ENCODE measurements at places on chromosomes 16 and 17.

DNA sequence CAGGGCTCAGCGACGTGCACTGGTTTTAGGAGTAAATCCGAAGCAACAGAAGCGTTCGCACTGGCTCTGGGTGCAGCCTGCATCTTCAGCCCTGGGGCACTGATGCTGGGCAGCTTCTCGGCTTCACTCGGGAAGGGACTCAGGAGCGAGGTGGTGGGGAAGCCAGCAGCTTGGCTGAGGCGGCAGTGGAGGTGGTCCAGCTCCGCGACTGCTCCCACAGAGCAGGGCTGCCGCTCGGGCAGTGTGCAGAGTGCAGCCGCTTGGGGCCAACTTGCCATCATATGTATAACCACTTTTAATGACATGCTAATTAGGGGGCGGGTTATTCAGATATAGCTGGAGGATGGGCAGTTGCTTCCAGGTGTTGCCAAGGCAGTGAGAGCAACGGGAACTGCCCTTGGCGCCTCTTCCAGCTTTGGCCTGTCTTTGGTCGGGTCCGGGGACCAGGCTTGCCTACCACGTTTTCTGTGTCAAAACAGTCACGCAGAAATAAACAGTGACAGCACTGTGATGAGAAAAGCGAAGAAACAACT lies 26.7 kb downstream of the METRNL start:
- DNase-seq, result no peak

DNA sequence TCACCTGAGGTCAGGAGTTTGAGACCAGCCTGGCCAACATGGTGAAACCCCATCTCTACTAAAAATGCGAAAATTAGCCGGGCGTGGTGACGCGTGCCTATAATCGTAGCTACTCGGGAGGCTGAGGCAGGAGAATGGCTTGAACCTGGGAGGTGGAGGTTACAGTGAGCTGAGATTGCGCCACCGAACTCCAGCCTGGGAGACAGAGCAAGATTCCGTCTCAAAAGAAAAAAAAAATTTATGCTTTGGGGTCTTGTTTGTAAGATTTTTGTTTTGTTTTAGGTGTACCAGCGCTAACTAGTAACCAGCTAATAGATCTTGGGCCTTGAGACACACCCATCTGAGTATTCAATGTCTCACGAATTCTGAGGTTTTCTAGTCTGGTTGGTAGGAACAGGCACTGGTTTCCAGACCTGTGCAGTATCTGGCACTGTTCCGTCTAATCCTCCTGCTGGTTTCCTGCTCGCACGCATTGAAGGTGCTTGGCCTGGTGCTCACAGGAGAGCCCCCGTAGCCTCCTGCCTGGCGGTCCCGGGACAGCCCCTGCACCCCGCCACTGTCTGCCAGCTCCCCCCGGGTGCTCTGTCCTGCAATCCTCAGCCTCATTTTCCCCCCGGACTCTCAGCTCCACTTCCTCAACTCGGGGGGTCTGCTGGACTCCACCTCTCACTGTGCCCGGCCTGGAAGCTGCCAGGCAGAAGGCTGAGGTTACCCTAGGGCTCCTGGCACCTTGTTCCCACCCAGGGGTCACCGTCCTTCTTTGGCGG lies 10.6 kb upstream of the DUS1L start:
- no peak for DNase-seq

- DNase-seq, result no peak
Measured at GRCh38 chr17:30952638-30953393, 18.0 kb upstream of the RNF135 start.

DNA sequence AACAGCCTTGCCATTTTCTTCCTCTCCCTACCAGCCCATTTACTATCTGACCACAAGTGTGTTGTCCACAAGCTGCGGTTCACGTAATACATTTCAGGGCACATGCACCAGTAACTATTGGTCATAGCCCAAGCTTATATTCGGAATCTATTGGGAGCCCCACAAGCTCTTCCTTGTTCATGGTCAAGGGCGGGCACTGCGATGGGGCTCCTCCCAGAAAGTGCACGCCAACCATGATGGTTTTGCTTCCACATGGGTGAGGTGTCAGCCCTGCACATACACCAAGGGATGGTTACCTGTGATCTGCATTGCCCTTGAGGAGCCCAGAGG lies 12.1 kb downstream of the THRA start:
- no peak for DNase-seq

- DNase-seq, result no peak
Measured at GRCh38 chr16:31710134-31710533, 163.5 kb upstream of the ZNF267 start.

DNA sequence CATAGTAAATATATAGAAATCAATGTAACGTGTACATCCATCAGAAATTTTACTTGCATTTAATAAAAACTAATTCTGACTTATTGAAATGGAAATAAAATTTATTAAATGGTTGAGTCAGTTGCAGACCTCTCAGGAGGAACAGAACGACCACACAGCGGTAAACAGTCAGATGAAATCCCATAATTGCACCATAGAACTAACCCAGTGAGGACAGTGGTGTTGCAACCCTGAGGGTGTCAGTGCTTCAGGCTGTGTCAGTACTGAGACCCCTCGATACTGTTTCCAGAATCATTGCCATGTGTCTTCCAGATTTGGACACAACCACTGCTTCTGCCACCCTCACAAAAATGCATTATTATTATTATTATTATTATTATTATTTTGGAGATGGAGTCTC lies 29.0 kb upstream of the SSTR2 start:
- no peak for DNase-seq

GRCh38 chr16:58970775-58971174 lies 236.7 kb upstream of the GOT2 start:
- DNase-seq, result no peak

GRCh38 chr16:85123891-85124635 lies 11.8 kb upstream of the CIBAR2 start:
- no peak for DNase-seq

DNA sequence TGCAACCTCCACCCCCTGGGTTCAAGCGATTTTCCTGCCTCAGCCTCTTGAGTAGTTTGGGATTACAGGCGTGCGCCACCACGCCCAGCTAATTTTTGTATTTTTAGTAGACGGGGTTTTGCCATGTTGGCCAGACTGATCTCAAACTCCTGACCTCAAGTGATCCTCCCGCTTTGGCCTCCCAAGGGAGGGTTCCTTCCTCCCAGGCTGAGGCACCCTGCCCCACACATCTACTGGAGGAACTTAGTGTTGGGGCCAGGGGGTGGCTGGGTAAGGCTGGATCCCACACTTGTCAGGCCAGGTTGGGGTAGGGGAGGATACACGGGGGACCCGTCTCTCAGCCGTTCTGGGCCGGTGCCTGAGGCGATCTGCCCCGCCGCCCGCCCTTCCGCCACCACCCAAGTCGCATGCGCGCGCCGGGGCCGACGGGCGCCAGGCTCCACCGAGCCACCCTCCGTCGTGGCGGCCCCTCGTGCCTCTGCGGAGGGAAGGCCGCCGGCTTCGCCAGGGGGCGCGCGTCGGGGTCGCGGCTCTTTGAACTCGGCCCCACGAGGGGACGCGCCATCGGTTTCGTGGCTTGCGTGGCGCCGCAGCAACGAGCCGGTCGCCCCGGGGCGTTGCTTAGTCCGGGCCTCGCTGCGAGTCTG lies 15.9 kb downstream of the GRB7 start:
- peak; percentile 60 for DNase-seq

GRCh38 chr17:78668847-78669246 lies 91.7 kb upstream of the DNAH17 start:
- DNase-seq, result no peak

DNA sequence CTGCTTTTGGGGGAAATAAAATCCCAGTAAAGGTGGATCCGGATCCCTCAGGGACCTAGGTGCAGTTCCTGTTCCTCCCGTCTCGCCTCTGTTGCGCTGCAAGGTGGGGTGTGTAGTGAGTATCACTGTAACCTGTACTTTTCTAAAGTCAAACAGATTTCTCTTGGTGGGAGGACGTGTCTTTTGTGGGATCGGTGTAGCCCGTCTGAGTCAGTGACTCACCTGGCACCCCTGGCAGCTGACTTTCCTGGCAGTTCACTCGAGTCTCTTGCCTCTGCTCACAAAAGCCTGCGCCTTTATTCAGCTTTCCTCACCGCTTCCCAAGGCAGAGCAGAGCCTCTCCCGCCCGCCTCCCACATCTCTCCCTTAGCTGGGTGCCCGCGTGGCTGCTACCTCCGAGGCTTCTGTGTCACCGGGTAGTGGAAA lies 85.7 kb downstream of the CMIP start:
- no peak for DNase-seq

DNA sequence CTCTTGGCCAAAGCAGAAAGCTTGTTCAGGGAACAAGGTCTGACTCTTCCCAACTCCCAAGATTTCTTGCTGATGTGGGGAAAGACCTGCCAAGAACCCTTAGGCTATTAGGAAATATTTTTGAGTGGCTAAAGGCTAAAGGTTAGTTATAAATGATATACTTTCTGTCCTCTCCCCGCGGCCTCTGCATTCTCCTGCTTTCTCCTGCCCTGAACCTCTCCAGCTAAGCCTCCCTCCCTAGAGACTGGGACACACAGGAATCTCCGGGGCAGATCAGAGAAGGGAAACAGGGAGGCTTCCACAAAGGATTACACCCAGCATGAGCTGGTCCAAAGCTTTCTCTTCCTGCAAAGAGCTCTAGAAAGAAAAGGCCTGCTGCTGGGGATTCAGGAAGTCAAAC lies 2.3 kb downstream of the SLC43A2 start:
- DNase-seq, result no peak

GRCh38 chr16:17076092-17076754 lies 394.5 kb downstream of the XYLT1 start:
- no peak for DNase-seq

DNA sequence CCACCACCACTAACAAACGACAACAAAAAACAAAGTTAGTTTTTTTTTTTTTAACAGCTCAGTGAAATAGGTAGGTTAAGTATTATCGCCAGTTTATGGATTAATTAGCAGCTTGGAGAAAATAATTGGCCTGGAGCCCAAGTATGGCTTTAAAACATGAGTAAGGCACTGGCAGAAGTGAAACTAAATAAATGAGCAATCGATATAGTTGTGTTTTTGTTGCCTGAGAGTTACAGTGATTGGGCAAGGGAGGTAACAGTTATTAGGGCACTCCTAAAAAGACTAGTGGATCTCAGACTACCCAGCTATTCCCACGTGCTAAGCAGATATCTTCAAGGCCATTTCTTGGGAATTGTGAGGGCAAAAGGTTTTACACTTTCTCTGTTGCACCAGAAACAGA lies 2.4 kb downstream of the MLKL start:
- no peak for DNase-seq

DNA sequence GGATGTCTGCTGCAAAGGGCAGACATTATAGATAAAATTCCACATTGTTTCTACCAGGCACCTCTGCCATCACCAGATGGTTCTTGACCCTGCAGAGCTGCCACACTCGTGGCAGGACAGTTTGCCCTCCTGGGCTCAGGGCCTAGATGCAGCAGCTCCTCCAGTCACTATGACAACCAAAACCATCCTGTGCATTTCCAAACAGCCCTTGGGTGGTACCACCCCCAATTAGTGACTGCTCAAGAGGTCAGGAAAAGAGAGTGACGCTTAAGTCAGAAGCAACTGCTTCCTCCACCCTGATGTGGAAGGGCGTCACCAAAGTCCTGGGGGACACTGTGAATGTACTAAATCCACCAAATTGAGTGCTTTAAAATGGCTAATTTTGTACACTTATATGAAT lies 109.2 kb downstream of the C16orf95 start:
- DNase-seq, result no peak

DNA sequence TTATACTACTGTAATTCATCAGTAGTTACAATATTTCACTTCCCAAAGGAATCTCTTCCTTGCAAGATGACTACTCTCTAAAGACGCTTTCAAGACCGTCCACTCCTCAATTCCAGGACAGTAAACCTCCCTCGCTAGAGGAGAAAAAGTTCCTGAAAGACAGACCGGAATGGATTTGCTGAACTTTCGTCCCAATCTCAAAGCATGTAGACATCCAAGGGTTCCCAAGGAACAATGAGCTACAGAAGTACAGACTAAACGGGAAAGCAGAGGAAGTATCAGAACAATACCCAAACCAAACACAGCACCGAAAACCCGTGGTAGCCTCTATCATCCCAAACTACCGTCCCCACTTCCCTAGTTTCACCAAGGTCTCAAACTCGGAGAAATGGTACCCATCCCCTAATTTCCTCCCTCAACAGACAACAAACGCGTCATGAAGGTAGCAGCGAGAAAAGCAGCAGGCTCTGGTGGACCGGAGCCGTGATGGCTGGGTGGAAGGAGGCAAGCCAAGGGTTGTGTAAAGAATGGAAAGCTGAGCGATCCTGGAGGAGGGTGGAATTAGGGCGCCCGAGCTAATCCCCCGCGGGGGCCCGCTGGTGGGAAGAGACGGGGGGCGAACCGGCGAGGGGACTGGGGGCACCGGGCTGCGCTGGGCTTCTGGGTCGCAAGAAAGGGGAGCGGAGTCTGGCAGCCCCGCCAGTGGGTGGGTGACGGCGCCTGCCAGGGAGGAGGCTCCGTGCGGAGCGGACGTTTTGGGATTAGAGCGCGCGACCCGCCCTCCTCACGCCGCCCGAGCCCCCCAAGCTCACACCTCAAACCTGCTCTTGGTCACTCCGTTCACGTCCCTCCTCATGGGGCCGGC lies 647 bp downstream of the FBXL20 start:
- DNase-seq, result peak; percentile 8

GRCh38 chr17:247767-248166 lies 66.3 kb upstream of the DOC2B start:
- no peak for DNase-seq

- no peak for DNase-seq
Measured at GRCh38 chr17:8679126-8679525, 48.6 kb upstream of the MYH10 start.

- DNase-seq, result no peak
Measured at GRCh38 chr17:38463451-38463858, 35.2 kb downstream of the ARHGAP23 start.

- DNase-seq, result no peak
Measured at GRCh38 chr17:79114458-79115301, 40.1 kb downstream of the ENGASE start.

GRCh38 chr16:51132490-51133115 lies 18.5 kb downstream of the SALL1 start:
- no peak for DNase-seq

GRCh38 chr17:13403982-13404946 lies 197.5 kb downstream of the HS3ST3A1 start:
- no peak for DNase-seq

GRCh38 chr17:81885454-81885853 lies 5.9 kb downstream of the ALYREF start:
- no peak for DNase-seq

Measured in effector CD4-positive, alpha-beta T cell (primary cell).